Upper lobe of right lung (tissue), 1 donor: ENCODE measurements at places on chromosomes 2 and 18.

DNA sequence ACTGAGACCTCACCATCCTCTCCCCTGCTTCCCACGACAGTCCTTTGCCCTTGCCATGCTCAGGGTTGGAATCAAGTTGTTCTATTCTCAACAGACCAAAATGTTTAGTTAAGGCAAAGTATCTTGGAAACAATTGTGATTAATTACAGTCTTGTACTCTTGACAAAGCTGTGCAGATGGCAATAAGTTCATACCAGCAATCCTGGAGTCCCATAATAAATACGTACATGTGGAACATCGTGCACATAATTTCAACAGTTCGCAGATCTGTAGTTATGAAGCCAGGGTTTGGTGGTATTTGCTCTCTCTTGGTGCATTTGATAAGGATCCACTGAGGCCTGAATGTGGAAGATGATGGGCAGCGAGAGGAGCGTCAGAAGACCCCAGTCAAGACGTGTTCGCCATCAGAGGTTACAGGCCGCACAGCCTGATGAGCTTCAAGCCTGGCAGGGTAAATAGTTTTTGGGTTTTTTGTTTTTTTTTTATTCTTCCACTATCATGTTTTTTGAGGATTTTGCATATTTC lies 52.9 kb upstream of the EML6 start:
- H3K36me3 ChIP-seq: peaks cover 41% of the 10 kb centered on the region
- H3K4me3 ChIP-seq: no peak overlapping the region
- H3K27me3 ChIP-seq: no peaks in the 10 kb centered on the region
- H3K4me1 ChIP-seq: peaks cover 83% of the 10 kb centered on the region
- no peak overlapping the region for H3K27ac ChIP-seq
- no peak for DNase-seq

GRCh38 chr2:48356701-48357325 lies 173.1 kb upstream of the STON1 start:
- no peak overlapping the region for H3K27ac ChIP-seq
- DNase-seq: no peak
- H3K27me3 ChIP-seq: no peaks in the 10 kb centered on the region
- peaks cover 32% of the 10 kb centered on the region for H3K4me1 ChIP-seq

GRCh38 chr2:55033076-55033742 lies 17.0 kb downstream of the RTN4 start:
- H3K27me3 ChIP-seq: no peaks in the 10 kb centered on the region
- no peak overlapping the region for H3K4me3 ChIP-seq
- H3K36me3 ChIP-seq: no peaks in the 10 kb centered on the region
- no peak for DNase-seq
- peaks cover 27% of the 10 kb centered on the region for H3K4me1 ChIP-seq

DNA sequence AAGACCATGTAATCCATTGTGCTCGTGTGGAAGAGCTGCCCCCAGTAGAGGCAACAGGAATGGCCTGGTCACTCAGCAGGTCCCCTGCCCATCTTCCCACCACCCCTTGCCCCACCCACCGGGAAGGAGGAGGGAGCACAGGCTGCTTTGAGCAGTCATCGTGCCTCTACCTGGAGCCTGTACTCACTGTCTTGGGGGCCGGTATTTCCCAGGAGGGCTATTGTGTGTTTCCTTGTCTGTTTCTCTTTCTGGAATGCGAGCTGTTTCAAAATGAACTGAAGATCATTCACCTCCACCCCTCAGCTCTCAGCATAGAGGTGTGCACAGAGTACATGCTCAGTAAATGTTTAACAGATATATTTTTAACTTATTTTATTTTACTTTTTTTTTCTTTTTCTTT lies 7.7 kb upstream of the AMMECR1L start:
- H3K27me3 ChIP-seq: no peaks in the 10 kb centered on the region
- H3K4me3 ChIP-seq: no peak overlapping the region
- H3K36me3 ChIP-seq: no peaks in the 10 kb centered on the region
- no peak overlapping the region for H3K27ac ChIP-seq
- peaks cover 5% of the 10 kb centered on the region for H3K4me1 ChIP-seq

DNA sequence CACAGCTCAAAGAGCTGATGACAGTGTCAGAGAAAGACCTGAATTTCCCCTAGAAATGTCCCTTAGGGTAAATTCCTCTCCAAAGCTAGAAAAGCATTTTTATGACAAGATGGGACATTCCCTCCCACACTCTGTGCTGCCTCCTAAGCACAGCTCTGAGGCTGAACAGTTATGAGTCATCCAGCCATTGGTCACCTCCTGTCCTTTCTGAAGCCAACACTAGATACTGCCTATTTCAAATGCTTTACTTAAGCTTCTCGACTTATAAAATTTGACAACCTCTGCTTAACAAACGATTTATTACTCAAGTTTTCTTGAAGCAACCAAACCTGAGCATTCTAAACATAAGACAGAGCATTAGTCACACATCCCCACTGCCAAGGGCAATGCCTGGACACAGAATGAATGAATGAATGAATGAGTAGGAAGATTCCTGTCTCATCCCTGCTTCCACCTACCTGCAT lies 35.4 kb downstream of the B4GALT6 start:
- no peaks in the 10 kb centered on the region for H3K4me1 ChIP-seq
- no peak overlapping the region for H3K27ac ChIP-seq
- H3K4me3 ChIP-seq: no peak overlapping the region
- H3K27me3 ChIP-seq: no peaks in the 10 kb centered on the region
- no peaks in the 10 kb centered on the region for H3K36me3 ChIP-seq
- no peak for DNase-seq

- DNase-seq: no peak
- no peaks in the 10 kb centered on the region for H3K27me3 ChIP-seq
- no peak overlapping the region for H3K27ac ChIP-seq
- peaks cover 9% of the 10 kb centered on the region for H3K4me1 ChIP-seq
Observed at GRCh38 chr18:58336605-58337004, 292.3 kb downstream of the ALPK2 start.

DNA sequence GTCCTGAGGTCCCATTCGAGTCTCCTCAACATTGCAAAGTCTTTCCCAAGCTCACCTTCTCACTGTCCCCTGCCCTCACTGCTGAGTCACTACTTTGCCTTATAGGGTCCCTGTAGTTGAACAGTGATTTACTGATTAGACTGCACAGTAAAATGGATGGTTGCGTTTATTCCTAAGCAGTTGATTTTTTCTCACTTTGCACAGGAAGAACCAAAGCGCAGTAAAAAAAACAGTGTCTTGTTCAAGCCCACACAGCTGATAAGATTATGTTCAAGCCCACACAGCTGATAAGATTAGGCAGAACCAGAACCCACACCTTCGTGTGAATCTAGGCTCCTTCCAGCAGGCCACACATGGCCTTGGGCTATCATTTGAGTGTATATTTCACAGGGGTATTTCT lies 215.3 kb upstream of the COPS8 start:
- no peak overlapping the region for H3K4me3 ChIP-seq
- peaks cover 8% of the 10 kb centered on the region for H3K4me1 ChIP-seq
- no peaks in the 10 kb centered on the region for H3K36me3 ChIP-seq
- H3K27me3 ChIP-seq: peaks cover 1% of the 10 kb centered on the region
- no peak overlapping the region for H3K27ac ChIP-seq
- no peak for DNase-seq

DNA sequence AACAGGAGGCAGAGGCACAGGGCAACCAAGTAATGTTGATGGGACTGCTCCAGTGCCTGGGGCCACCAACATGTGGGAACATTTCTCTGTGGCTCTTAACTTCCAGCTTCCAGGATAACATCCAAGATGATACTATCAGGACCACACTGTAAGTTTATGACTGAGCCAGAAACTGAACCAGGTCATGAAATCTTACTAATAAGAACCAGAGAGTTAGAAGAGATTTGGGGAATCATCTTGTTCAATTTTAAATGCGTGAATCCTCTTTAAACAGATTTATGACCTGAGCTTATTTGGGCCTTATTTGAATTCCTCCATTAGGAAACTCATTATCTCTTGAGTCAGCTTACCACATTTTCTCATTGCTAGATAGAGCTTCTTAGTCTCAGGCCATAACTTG lies 45.0 kb downstream of the MAP2 start:
- H3K27ac ChIP-seq: no peak overlapping the region
- H3K27me3 ChIP-seq: no peaks in the 10 kb centered on the region

DNA sequence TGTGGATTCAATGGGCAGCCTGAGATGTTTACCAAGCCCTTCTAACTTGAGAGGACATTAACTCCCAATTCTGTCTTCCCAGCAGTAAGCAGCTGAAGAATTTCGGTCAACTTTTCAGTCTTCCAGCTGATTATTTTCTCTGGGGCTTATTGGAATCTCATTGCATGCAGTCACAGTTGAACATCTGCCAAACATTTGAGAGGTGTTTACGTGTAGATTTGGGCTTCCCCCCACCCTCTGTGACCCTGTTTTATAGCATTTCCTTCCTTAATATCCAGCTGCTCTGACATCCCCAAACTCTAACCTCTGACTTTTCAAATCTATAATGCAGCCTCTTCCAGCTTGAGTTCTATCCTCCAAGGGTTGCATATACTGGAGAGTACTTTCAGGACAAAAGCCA lies 16.5 kb upstream of the VIT start:
- H3K4me3 ChIP-seq: no peak overlapping the region
- DNase-seq: no peak
- no peaks in the 10 kb centered on the region for H3K4me1 ChIP-seq
- no peaks in the 10 kb centered on the region for H3K27me3 ChIP-seq
- H3K36me3 ChIP-seq: no peaks in the 10 kb centered on the region

DNA sequence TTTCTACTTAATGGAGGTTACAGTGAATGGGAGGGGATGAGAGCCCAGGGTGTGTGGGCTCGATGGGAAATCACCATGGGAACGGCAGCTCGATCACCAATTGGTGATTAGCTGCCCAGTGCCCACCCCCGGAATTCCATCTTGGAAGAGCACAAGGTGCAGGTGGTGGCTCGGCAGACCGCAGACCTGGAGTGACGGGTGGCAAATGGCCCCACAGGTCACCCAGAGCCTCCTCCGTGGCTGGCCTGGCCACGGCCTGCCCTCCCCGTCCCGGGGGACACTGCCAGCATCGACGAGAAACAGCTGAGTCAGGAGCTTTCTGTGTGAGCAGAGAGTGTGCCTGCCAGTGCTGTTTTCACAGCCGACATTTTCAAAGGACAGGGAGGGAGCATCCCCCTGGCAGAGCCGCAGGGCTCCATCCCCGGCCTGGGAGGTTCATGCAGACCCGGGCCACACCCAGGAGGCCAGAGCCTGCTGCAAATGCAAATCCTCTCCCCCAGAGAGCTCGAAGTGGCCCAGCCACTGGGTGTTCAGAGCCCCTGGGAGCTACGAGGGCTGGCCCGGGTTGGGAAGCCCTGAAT lies 176.4 kb upstream of the MYT1L start:
- H3K27me3 ChIP-seq: no peaks in the 10 kb centered on the region
- no peaks in the 10 kb centered on the region for H3K36me3 ChIP-seq
- H3K4me1 ChIP-seq: no peaks in the 10 kb centered on the region
- no peak overlapping the region for H3K27ac ChIP-seq
- H3K4me3 ChIP-seq: no peak overlapping the region

GRCh38 chr2:107402330-107402729 lies 424.4 kb upstream of the RGPD4 start:
- no peak for DNase-seq
- no peaks in the 10 kb centered on the region for H3K27me3 ChIP-seq
- H3K27ac ChIP-seq: no peak overlapping the region

GRCh38 chr2:10499911-10500521 lies 51.9 kb upstream of the ODC1 start:
- no peaks in the 10 kb centered on the region for H3K27me3 ChIP-seq
- H3K27ac ChIP-seq: no peak overlapping the region
- H3K4me3 ChIP-seq: no peak overlapping the region
- H3K4me1 ChIP-seq: peaks cover 8% of the 10 kb centered on the region
- no peaks in the 10 kb centered on the region for H3K36me3 ChIP-seq

DNA sequence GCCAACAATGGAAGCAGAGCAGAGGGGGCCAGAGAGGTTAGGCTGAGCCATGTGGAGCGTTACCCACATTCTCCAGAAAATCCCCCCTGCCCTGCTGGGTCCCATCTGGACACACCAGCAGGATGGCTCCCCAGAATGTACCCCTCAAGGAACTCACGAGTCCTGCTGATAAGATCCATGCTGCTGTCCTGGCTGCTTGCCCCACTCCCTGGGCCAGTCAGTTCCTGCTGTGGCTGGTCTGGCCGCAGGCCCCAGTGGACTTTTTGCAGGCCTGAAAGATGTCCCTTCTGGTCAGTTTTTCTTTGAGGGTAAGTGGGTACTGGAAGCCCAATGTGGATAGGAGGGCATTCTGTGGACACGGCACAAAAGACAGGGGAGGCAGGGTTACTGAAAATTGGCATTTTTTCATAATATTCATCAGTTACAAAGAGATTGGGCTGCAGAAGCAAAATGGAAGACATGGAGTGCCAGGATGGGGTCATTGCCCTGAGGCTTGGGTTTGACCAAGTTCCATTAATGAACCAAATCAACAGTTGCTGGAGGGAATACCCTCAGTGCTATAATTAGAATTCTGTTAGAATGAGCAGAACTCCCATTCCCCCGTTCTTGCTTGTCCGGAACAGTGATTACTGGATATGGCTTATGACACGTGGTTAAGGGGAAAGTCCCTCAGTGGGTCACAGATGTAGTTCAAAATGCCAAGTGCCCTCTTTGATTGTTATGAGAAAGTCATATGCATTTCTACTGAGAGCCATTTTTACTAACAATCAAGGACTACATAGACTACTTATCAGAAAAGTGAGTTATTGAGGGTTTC lies 38.7 kb downstream of the SLC4A5 start:
- H3K4me3 ChIP-seq: no peak overlapping the region
- peaks cover 4% of the 10 kb centered on the region for H3K4me1 ChIP-seq
- DNase-seq: no peak
- H3K27me3 ChIP-seq: no peaks in the 10 kb centered on the region
- H3K27ac ChIP-seq: no peak overlapping the region
- no peaks in the 10 kb centered on the region for H3K36me3 ChIP-seq

DNA sequence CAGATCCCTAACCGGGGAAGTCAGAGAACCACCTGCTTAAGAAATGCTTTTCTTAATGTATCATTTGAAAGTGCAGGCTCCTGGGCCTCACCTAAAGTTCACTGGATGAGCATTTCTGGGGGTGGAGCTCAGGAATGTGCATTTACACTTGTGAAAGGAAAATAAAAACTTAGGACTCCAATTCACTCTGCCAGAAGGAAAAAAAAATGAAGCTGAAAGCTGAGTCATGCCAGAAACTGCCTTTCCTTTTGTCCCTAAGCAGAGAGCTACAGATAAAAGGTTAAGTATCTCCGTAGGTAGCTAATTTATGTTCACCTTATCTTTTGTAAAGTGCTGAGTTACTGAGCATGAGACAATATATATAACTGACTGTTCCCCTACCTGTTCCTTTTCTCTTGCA lies 229.5 kb upstream of the MEX3C start:
- no peaks in the 10 kb centered on the region for H3K27me3 ChIP-seq
- H3K4me1 ChIP-seq: no peaks in the 10 kb centered on the region
- DNase-seq: no peak
- no peak overlapping the region for H3K4me3 ChIP-seq
- H3K36me3 ChIP-seq: no peaks in the 10 kb centered on the region
